ENCODE measurements at places on chromosomes 1 and 21. TPM values are rescaled to one million over a fixed set of nuclear protein-coding genes. Genes with fewer than 3 reads are reported as not detected.

GRCh38 chr1:87200875-87201638, 127.6 kb upstream of the LMO4 start:
- H3K4me3 ChIP-seq, result no peak overlapping the region
- H3K27ac ChIP-seq, result no peak overlapping the region
- H3K36me3 ChIP-seq, result no peaks in the 10 kb centered on the region
- H3K4me1 ChIP-seq, result peaks cover 5% of the 10 kb centered on the region
- DNase-seq, result no peak
- no peaks in the 10 kb centered on the region for H3K27me3 ChIP-seq

DNA sequence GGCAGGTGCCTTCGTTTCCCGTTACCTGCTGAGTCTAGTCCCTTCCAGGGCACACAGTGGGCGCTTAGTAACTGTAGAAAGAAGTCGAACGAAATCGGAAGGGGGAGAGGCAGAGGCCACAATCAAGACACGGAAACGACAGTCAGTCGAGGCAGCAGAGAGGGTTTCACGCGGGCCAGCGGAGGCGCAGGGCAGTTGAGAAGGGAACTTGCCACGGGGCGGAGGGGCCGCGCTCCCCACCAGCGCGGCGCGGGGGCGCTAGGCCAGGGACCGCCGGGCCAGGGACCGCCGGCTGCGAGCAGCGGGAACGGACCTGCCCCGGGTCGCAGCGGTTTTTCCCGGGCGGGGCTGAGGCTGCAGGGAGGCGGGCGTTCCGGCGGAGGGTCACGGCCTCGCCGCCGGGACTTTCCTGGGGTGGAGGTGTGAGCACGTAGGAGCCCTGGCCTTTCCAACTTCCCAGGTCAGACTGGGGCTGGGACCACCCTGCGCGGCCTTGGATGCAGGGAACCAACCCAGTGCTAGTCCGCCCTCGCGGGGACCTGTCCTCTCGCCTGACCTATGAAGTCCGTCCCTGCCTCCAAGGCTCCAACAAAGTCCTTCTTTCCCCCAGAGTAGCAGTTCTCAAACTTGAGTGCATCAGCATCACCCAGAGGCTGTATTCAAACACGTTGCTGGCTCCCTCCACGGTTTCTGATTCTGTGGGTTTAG, 150.1 kb upstream of the FGGY start:
- peak overlapping the region; percentile 60 for H3K27ac ChIP-seq
- H3K4me3 ChIP-seq, result peak overlapping the region; percentile 62
- peaks cover 29% of the 10 kb centered on the region for H3K4me1 ChIP-seq
- H3K27me3 ChIP-seq, result no peaks in the 10 kb centered on the region

DNA sequence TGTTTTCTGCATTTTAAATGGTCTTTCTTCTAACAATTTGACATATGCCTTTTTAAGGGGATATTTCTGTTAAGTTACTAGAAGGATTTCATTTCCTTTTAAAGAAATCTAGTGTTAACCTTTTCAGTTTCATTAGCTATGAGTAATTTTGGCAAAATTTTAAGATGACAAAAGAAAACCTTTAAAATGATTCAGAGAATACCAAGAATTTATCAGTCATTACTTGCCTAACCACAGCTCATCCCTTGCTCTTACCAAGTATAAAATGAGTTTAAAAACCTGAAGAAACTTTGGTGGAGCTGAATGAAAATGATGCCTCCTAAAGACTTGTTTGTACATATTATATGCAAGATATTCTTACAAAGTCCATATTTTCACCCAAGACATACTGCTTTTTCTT, 101.7 kb downstream of the NEK7 start:
- DNase-seq, result no peak
- H3K36me3 ChIP-seq, result no peaks in the 10 kb centered on the region
- H3K4me1 ChIP-seq, result peaks cover 18% of the 10 kb centered on the region
- H3K4me3 ChIP-seq, result no peak overlapping the region
- H3K27me3 ChIP-seq, result no peaks in the 10 kb centered on the region

- no peak for DNase-seq
- peak overlapping the region; percentile 59 for H3K4me3 ChIP-seq
- H3K27me3 ChIP-seq, result no peaks in the 10 kb centered on the region
- no peak overlapping the region for H3K27ac ChIP-seq
- peaks cover 26% of the 10 kb centered on the region for H3K4me1 ChIP-seq
- H3K36me3 ChIP-seq, result no peaks in the 10 kb centered on the region
Observed at GRCh38 chr1:228417483-228418203, 982 bp upstream of the TRIM17 start.

DNA sequence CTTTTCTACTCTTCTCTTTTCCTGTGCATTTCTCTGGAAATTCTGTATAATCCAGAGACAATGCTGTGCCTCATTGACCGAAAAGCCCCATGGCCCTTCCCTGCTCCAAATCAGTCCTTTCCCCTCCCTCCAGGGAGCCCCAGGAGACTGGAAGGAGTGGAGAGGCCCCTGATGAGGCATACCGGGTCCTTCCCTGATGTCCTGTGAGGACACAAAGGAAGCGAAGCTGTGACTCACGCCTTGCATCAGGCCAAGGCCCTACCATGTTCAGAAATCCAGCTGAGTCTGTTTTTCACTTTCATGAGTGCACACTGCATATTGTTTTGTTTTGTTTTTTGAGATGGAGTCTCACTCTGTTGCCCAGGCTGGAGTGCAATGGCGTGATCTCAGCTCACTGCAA, 38.7 kb upstream of the BECN2 start:
- H3K36me3 ChIP-seq, result no peaks in the 10 kb centered on the region
- no peaks in the 10 kb centered on the region for H3K27me3 ChIP-seq
- no peak overlapping the region for H3K4me3 ChIP-seq

- H3K4me3 ChIP-seq, result no peak overlapping the region
- no peaks in the 10 kb centered on the region for H3K27me3 ChIP-seq
- peak overlapping the region; percentile 68 for H3K27ac ChIP-seq
- no peaks in the 10 kb centered on the region for H3K36me3 ChIP-seq
- DNase-seq, result peak; percentile 95
Observed at GRCh38 chr21:43585924-43586413, 73.3 kb downstream of the HSF2BP start.

DNA sequence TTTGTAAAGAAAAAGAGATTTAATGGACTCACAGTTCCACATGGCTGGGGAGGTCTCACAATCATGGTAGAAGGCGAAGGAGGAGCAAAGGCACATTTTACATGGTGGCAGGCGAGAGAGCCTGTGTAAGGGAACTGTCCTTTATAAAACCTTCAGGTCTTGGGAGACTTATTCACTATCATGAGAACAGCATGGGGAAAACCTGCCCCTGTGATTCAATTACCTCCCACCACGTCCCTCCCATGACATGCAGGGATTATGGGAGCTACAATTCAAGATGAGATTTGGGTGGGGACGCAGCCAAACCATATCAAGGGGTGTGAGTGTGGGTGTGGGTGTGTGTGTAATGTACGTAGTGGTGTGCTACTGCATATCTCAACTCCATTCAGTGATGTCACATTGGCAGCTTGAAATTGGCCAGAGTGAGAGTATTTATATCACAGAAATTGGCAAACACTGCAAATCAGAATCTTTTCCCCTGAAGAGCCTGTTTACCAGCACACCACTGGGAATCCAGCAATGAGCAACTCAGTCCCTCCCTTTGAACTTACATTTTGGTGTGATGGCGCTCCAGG, 5.4 kb downstream of the ARHGEF10L start:
- no peaks in the 10 kb centered on the region for H3K36me3 ChIP-seq
- H3K4me3 ChIP-seq, result no peak overlapping the region
- peaks cover 57% of the 10 kb centered on the region for H3K4me1 ChIP-seq
- DNase-seq, result no peak
- H3K27ac ChIP-seq, result peak overlapping the region; percentile 53

- no peaks in the 10 kb centered on the region for H3K36me3 ChIP-seq
- DNase-seq, result no peak
- H3K27me3 ChIP-seq, result no peaks in the 10 kb centered on the region
- H3K27ac ChIP-seq, result no peak overlapping the region
Observed at GRCh38 chr1:234199476-234200127, 173.7 kb upstream of the COA6 start.

GRCh38 chr1:221527886-221528624, 213.8 kb downstream of the DUSP10 start:
- H3K27me3 ChIP-seq, result no peaks in the 10 kb centered on the region
- H3K4me3 ChIP-seq, result no peak overlapping the region
- no peak overlapping the region for H3K27ac ChIP-seq

- H3K4me1 ChIP-seq, result no peaks in the 10 kb centered on the region
- H3K27ac ChIP-seq, result peak within 1 kb of the TSS; percentile 64
- no peaks in the 10 kb centered on the region for H3K27me3 ChIP-seq
- H3K36me3 ChIP-seq, result no peaks in the 10 kb centered on the region
- H3K4me3 ChIP-seq, result peak within 1 kb of the TSS; percentile 49
Observed at GRCh38 chr1:76074321-76075187, at the start of gene ST6GALNAC3. Gene ST6GALNAC3, plus strand, starts transcription at chr1:76074746.

GRCh38 chr1:196306421-196306820, 301.8 kb downstream of the KCNT2 start:
- DNase-seq, result no peak
- no peak overlapping the region for H3K4me3 ChIP-seq
- H3K27me3 ChIP-seq, result no peaks in the 10 kb centered on the region
- no peak overlapping the region for H3K27ac ChIP-seq
- no peaks in the 10 kb centered on the region for H3K36me3 ChIP-seq
- H3K4me1 ChIP-seq, result no peaks in the 10 kb centered on the region

GRCh38 chr1:170959385-170959784, 24.1 kb downstream of the MROH9 start:
- DNase-seq, result no peak
- H3K36me3 ChIP-seq, result no peaks in the 10 kb centered on the region
- no peaks in the 10 kb centered on the region for H3K27me3 ChIP-seq

GRCh38 chr1:224780736-224781135, 148.7 kb upstream of the DNAH14 start:
- no peak overlapping the region for H3K4me3 ChIP-seq
- H3K4me1 ChIP-seq, result peaks cover 6% of the 10 kb centered on the region
- peak; percentile 58 for DNase-seq
- no peaks in the 10 kb centered on the region for H3K36me3 ChIP-seq
- no peak overlapping the region for H3K27ac ChIP-seq

DNA sequence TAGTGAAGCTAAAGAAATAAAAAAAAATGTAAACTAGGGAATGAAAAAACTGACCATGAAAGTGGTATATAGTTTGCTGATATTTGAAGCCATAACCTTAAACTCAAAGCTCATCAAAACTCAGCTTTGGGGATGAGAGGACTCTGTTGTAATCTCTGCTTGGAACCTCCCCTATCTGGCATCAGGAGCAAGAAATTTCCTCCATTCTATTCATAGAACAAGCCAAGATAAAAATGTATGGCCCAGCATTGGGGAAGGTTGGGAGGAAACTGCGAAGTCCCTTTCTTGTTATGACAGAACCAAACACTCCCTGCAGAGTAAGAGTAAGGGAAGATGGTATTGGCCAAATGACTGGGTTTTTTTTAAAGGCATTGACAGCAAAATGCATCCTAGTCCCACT, 35.6 kb downstream of the MCOLN2 start:
- no peaks in the 10 kb centered on the region for H3K36me3 ChIP-seq
- H3K27ac ChIP-seq, result no peak overlapping the region
- H3K4me1 ChIP-seq, result no peaks in the 10 kb centered on the region
- no peak for DNase-seq

DNA sequence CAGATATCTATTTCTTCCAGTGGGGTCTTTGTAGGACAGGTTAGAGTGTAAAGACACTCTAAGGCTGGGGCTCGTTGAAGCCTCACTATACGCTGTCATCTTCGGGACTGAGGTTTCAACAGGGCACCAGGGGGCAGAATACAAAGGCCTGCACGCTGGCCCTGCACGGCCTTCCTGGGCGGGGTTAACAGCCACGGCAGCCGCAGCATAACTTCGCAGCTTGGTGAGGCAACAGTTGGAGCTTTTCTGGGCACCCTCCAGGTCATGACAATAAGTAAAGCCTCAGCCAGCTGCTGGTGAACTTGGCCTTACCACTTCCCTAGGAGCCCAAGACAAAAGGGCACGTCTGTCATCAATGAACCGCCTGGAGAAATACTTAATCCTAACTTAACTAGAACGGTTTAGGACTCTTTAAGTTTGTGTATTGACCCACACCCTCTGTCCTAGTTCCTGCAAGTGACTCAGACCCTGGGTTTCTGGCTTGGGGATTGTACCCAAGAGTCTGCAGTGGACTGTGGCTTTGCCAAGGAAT, 2.3 kb upstream of the RUNX1 start:
- peak; percentile 85 for DNase-seq
- peaks cover 26% of the 10 kb centered on the region for H3K4me1 ChIP-seq
- H3K36me3 ChIP-seq, result no peaks in the 10 kb centered on the region
- no peak overlapping the region for H3K4me3 ChIP-seq

DNA sequence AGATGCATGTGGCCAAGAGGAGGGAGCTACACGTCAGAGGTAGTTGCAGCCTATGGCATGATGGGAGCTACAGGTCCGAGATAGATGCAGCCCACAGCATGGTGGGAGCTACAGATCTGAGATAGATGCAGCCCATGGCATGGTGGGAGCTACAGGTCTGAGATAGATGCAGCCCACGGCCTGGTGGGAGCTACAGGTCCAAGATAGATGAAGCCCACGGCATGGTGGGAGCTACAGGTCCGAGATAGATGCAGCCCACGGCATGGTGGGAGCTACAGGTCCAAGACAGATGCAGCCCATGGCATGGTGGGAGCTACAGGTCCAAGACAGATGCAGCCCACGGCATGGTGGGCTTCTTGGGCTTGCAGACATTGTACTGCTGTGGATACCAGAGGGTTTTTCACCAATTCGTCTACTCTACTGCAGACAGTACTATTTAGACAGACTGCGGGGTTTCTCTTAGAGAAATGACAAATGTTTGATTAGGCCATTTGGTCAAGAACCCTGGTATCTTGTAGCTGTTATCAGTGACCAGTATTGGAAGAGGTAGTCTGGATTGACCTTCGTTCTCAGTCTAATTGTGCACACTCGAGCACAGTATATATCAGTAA, 127.4 kb downstream of the DHRS3 start:
- no peaks in the 10 kb centered on the region for H3K36me3 ChIP-seq
- H3K4me1 ChIP-seq, result peaks cover 15% of the 10 kb centered on the region
- no peak for DNase-seq

Gene NGF
- total RNA-seq, result 2.7 TPM

Gene ZNF670
- total RNA-seq, result 2.7 TPM

Gene FRRS1
- total RNA-seq, result 22.1 TPM

Gene MLLT11
- 3.7 TPM for total RNA-seq

Gene TMCO2
- total RNA-seq, result not detected

Gene CLEC20A
- total RNA-seq, result not detected

Gene HDAC1
- 65.6 TPM for total RNA-seq

Gene FCRL2
- not detected for total RNA-seq

Gene KCNN3
- total RNA-seq, result 7.4 TPM

Gene GJA9
- total RNA-seq, result not detected

Measured in vagina (tissue), 2 donors.